ENCODE measurements at places on chromosomes 5 and 9. TPM values are rescaled to one million over a fixed set of nuclear protein-coding genes. Genes with fewer than 3 reads are reported as not detected.
A peak's percentile ranks its signal among the peaks of the same experiment; 100 is the strongest.

OR1L4 gene
- not detected for polyA plus RNA-seq

- DNase-seq: peak; percentile 58
Measured at GRCh38 chr9:347667-348292, 133.1 kb downstream of the DOCK8 start.

DNA sequence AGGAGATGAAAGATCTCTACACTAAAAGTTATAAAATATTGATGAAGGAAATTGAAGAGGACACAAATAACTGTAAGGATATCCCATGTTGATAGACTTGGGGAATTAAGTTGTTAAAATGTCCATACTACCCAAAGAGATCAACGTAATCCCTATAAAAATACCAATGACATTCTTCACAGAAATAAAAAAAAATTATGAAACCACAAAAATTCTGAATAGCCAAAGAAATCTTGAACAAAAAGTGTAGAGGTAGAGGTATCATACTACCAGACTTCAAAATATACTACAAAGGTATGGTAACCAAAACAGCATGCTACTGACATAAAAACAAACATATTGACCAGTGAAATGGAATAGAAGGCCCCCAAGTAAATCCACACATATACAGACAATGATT lies 71.5 kb upstream of the ELL2 start:
- no peak for DNase-seq

CFAP77 gene
- 1.3 TPM for polyA plus RNA-seq

GRCh38 chr9:6356441-6356840 lies 28.3 kb downstream of the TPD52L3 start:
- no peak for DNase-seq

WDR31 gene
- polyA plus RNA-seq: 0.13 TPM

FAM163B gene
- 0.71 TPM for polyA plus RNA-seq

BTNL3 gene
- polyA plus RNA-seq: 0.08 TPM

DNA sequence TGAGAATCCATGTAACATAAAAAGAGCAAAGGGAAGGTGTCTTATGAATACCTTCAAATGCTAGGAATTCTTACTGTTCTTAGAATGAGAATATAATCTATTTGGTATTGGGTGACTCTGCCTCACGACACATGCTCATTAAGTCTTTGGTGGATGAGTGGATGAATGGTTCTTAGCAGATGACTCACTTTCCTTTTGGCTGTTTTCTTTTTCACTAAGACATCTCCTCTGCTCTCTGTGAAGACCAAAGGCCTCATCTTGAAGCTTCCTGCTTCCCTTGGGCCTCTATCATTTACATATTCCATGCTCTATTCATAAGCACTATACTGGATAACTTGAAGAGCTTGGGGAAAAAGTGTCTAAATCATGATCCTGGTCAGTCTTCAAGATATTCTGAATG lies 468.1 kb downstream of the SPATA31D1 start:
- DNase-seq: no peak

DNA sequence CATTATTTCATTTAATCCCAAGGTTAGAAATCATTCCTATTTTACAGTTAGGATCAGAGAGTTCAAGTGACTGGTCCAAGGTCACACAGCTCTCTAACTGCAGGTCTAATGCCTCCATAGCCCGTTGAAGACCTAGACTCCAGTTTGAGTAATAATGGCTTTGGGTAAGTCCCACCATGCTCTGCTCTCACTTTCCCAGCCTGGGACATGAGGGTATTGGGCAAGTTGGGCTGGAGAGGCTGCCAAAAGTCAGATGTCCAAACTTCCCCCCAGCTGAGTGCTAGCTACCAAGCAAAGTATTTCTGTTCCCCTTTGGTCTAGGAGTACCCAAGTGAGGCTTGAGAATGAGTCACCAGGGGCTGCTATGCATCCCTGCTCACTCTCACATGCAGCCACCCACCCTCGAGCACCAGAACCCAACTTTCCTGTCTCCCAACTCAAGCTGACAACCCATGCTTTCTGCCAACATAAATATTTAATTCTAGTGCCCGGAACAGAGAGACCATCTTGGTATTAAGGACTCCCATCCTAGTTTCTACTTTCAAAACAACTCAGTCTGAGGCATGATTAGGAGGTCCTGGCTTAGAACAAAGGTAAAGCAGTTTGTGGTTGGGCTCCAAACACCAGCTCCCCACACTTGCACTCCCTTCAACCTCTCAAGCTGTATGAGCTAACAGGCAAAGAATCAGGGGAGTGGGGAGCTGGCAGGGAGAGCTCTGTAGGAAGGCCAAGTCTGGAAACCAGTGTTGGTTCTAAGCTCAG lies 236.5 kb upstream of the TRIM32 start:
- DNase-seq: no peak

GRCh38 chr5:126931963-126932660 lies 98.2 kb downstream of the MARCHF3 start:
- DNase-seq: no peak

DNA sequence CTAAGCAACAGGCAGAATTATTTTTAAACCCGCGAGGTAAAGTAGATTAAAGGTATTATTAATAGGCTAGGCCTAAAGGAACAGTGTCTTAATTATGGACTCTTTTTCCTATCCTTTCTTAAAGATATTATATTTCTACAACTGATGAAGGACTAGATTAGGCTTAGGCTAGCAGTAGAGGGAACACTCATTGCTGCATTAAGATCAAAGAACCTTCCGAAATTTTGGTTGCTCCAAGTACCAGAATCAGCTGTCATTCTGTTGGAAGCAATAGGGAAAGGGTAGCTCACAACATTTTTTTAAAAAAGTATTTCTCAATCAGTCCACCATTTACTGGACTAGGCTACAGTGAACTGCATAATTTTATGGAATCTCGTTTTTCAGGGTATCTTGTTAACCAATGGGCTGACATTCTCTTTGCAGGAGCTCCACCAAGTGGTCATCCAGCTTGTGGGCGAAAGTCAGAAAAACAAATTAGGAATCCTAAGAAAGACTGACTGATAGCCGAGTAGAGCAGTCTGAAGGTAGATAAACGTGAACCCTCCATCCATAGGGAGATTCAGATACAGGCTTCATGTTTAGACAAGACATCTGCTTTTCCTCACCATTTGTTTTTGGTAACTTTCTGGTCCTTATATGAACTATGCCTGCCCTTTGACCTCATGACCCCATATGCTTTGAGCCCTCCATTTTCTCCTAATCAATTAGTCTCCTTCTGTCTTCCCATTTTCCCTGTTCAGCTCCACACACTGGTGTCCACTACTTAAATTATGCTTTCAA lies 103.6 kb upstream of the CHD1 start:
- DNase-seq: peak; percentile 80

- no peak for DNase-seq
Measured at GRCh38 chr9:88950341-88951154, 40.7 kb upstream of the S1PR3 start.

DNA sequence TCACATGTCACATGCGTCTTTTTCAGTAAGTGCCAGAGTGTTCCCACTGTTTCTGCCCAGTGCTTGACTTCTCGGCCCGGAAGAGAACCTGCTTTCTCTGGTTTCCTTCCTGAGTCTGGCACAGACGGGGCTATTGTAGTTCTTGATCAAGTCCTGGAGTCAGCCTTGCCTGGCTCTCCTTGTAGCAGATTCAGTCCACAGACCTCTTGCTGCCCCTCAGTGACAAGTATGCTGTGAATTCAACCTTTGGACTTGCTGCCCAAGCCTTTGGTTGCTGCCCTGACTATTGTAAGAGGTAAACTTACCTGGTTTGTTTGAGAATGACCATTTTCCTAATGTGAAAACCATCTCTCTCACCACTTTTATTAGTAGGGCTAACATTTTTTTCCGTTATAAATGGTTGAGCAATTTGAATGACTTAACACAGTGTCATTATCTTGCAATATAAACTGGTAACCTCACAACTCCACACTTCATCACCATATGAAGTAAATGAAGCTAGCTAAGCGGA lies 24.7 kb downstream of the ZBTB34 start:
- DNase-seq: peak; percentile 24

DNA sequence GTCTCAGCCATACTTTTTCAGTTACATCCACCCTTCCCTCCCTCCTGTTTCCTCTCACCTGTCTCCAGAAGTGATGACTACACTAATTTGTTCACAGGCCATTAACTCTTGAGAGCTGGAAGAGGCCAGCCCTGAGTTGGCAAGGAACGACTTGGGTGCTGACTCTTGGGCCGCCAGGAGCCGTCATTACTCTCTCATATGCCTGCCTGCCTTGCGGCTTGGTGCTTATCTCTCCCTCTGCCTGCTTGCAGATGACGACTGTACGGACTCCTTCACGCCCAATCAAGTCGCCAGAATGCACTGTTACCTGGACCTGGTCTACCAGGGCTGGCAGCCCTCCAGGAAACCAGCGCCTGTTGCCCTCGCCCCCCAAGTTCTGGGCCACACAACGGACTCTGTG lies 66.1 kb downstream of the PAPPA start:
- peak; percentile 2 for DNase-seq

DNA sequence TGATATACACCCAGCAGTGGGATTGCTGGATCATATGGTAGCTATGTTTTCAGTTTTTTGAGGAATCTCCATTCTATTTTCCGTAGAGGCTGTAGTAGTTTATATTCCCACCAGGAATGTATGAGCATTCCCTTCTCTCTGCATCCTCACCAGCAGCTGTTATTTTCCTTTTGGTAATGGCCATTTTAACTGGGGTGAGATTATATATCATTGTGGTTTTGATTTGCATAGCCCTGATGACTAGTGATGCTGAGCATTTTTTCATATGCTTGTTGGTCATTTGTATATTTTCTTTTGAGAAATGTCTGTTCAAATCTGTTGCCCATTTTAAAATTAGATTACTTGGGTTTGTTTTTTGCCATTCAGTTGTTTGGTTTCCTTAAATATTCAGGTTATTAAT lies 11.2 kb upstream of the PPIC start:
- no peak for DNase-seq

- no peak for DNase-seq
Measured at GRCh38 chr9:95511616-95511931, 5.2 kb downstream of the PTCH1 start.

DNA sequence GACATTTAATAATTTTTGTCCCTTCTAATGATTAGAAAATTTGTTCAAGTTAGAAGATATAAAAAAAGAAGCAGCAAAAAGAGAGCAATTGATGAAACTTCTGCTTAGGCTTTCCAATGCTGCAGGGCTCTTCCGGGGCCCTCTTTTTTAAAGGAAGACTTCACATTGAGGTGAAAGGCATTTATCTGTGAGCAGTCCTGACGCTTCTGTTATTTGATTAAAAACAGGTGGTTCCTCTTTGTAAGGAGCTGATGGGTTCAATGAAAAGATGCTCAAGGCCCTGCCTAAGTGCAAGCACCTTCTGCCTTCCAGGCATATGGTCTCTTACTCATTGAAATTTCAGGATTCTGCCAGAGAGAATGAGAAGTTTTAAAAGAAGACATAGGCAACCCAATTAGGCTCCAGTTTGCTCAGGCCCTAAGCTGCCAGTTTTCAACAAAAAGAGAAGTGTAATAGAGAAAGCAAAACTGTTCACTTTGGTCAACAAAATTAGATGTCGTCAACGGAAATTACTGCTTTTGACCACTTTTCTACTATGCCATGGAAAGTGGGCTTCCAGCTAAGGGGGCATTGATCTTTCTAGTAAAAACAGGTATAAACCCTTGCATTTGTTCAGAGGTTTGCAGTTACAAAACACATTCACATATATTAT lies 100.2 kb downstream of the INSYN2B start:
- DNase-seq: no peak

- no peak for DNase-seq
Measured at GRCh38 chr9:70488098-70488792, 73.8 kb upstream of the KLF9 start.

GRCh38 chr5:32551865-32552264 lies 33.5 kb upstream of the SUB1 start:
- no peak for DNase-seq

LRRC14B gene
- polyA plus RNA-seq: not detected

DNA sequence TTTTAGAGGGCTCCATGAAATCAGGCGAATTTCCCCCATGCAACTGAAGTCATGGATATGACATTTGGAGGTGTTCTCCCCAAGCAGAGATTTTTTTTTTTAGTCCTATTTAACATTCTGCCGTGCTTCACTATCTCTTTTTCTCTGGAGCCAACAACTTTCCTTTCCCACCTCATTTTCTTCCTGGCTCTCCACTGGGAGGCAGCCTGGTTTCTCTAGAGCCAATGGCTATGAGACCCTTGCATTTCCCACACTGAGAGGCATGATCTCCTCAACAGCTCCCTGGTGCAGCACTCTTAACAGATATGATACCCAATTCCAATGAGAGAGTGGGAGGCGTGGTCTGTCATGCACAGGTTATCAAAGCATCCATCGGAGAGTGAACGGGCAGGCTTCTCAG lies 310.8 kb downstream of the DRD1 start:
- DNase-seq: peak; percentile 13

- no peak for DNase-seq
Measured at GRCh38 chr5:137248527-137248926, 250.6 kb downstream of the SPOCK1 start.

- no peak for DNase-seq
Measured at GRCh38 chr9:136010615-136011361, 49.6 kb upstream of the UBAC1 start.

- DNase-seq: no peak
Measured at GRCh38 chr9:1231998-1232919, 182.1 kb downstream of the DMRT2 start.

DNA sequence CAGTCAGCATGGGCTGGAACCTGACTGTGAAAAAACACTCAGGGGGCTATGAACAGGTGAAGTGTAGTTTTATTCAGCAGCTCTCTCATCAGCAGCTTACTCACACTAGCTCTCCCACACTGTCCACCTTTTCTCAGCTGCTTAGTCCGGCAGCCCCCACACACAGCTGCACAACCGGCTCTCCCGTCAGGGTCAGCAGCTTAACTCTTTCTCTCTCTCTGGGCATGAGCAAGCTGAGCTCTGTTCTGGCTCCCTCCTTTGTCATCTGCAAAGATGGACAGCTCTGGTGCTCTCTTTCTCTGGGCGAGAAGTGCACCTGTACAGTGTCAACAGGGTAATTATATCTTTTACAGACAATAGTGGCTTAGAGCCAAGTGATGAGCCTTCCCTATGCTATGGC lies 8.2 kb downstream of the DMAC1 start:
- no peak for DNase-seq

DNA sequence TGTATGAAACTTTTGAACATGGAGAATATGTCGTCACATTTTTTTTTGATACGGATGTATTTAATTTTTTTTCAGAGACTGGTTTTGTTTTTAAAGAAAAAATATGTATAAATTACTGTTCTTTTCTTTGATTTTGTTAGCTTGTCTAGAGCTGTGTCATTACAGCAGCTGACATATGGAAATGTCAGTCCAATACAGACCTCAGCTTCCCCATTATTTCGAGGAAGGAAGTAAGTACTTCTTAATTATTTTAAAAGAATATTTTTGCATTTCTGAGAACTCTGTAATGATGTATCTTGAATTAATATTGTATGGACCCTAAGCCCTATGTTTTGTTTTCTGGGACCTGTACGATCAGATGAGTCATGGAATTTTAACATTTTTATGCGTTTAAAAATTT lies 7.6 kb downstream of the TENT2 start:
- DNase-seq: no peak

- DNase-seq: peak; percentile 27
Measured at GRCh38 chr5:82356808-82357671, 78.9 kb upstream of the RPS23 start.

CARD9 gene
- polyA plus RNA-seq: 0.63 TPM

Data from GM23338 (cell line).